Activated B cell treated with CpG ODN at 0.5 μM for 24 hours (primary cell): ENCODE measurements at places on chromosomes 1 and 21. TPM values are rescaled to one million over a fixed set of nuclear protein-coding genes. Genes with fewer than 3 reads are reported as not detected.

- peaks cover 60% of the 10 kb centered on the region for H3K27me3 ChIP-seq
- H3K36me3 ChIP-seq = no peaks in the 10 kb centered on the region
- H3K4me3 ChIP-seq = peak overlapping the region; percentile 84
- no peak overlapping the region for H3K27ac ChIP-seq
- peaks cover 17% of the 10 kb centered on the region for H3K4me1 ChIP-seq
Measured at GRCh38 chr1:243917177-243917862, 67.3 kb upstream of the AKT3 start.

- DNase-seq = no peak
- no peak overlapping the region for H3K27ac ChIP-seq
- no peaks in the 10 kb centered on the region for H3K4me1 ChIP-seq
Measured at GRCh38 chr1:238451781-238452310, 561.1 kb upstream of the ZP4 start.

- H3K4me1 ChIP-seq = peaks cover 19% of the 10 kb centered on the region
- peaks cover 32% of the 10 kb centered on the region for H3K36me3 ChIP-seq
- H3K27me3 ChIP-seq = no peaks in the 10 kb centered on the region
- no peak for DNase-seq
- peak overlapping the region; percentile 64 for H3K4me3 ChIP-seq
Measured at GRCh38 chr1:1250786-1251284, 4.3 kb upstream of the C1QTNF12 start.

GRCh38 chr21:37647781-37648180, 268.5 kb downstream of the KCNJ6 start:
- peaks cover 11% of the 10 kb centered on the region for H3K27me3 ChIP-seq
- no peaks in the 10 kb centered on the region for H3K4me1 ChIP-seq
- no peak for DNase-seq
- H3K36me3 ChIP-seq = no peaks in the 10 kb centered on the region
- no peak overlapping the region for H3K4me3 ChIP-seq

DNA sequence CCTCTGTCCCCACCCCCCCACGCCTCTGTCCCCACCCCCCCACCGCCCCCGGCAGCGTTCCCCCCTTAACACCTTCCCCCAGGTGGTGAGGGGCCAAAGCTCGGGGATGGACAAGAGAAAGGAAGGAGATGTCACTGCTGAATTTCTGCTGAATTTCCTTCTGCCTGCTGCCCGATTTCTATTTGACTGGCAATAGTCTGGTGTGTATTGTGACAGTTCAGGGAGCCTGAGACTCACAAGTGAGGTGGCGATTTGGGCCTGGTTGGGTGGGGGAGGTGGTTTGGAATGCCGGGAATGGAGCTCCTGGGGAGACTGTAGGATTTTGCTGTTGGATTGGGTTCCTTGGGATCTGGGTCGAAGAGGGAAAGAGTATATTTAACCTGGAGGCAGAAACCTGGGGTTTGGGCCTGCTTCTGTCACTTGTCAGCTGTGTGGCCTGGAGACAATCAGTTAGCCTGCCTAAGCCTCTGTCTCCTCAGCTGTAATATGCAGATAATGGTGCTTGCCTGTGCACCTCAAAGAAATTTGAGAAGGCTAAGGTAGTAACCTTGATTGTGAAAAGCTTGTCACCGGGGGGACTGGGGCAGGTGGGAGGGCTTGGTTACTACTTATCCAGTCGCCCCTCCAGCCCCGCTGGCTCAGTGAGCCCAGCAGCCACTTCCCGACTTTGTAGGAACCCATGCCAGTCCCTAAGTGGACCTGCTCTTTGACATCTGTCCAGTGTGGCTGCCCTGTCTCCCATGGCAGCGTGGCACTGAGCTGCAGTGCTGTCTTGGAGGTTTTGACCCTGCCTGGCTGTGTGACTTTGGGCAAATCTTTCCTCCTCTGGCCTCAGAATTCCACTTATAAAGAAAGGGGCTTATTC, 7.7 kb upstream of the LMNA start:
- H3K4me1 ChIP-seq = peaks cover 67% of the 10 kb centered on the region
- no peaks in the 10 kb centered on the region for H3K27me3 ChIP-seq
- H3K4me3 ChIP-seq = peak overlapping the region; percentile 69

GRCh38 chr1:190908691-190909090, 431.0 kb upstream of the BRINP3 start:
- no peaks in the 10 kb centered on the region for H3K36me3 ChIP-seq
- no peak overlapping the region for H3K27ac ChIP-seq
- no peaks in the 10 kb centered on the region for H3K27me3 ChIP-seq
- H3K4me1 ChIP-seq = no peaks in the 10 kb centered on the region
- H3K4me3 ChIP-seq = no peak overlapping the region
- no peak for DNase-seq

GRCh38 chr1:97875996-97876395, 44.8 kb downstream of the DPYD start:
- H3K36me3 ChIP-seq = peaks cover 5% of the 10 kb centered on the region
- no peaks in the 10 kb centered on the region for H3K27me3 ChIP-seq
- H3K4me1 ChIP-seq = no peaks in the 10 kb centered on the region
- no peak overlapping the region for H3K27ac ChIP-seq
- no peak for DNase-seq

CFAP57 gene
- 0.93 TPM in 1 of 2 replicates, not detected in the other for total RNA-seq

C1QTNF12 gene
- total RNA-seq = 2.5 and 2.7 TPM in 2 replicates

RASSF5 gene
- 114 and 116 TPM in 2 replicates for total RNA-seq

IPO13 gene
- 18.0 and 24.8 TPM in 2 replicates for total RNA-seq

ZBTB8B gene
- 0.02 TPM in 1 of 2 replicates, not detected in the other for total RNA-seq

C8A gene
- not detected in 2 replicates for total RNA-seq
